ENCODE measurements at places on chromosomes 4 and X.

- DNase-seq: no peak
Observed at GRCh38 chrX:153876112-153876491, 9.9 kb downstream of the L1CAM start.

- peak; percentile 37 for DNase-seq
Observed at GRCh38 chr4:84578540-84579402, 4.2 kb upstream of the CDS1 start.

GRCh38 chr4:7784131-7784870 lies 155.4 kb downstream of the AFAP1 start:
- DNase-seq: no peak

- peak; percentile 34 for DNase-seq
Observed at GRCh38 chr4:76430519-76431388, 4.3 kb upstream of the SHROOM3 start.

- DNase-seq: no peak
Observed at GRCh38 chrX:17917945-17918577, 57.0 kb upstream of the RAI2 start.

GRCh38 chrX:9569876-9570301 lies 105.0 kb downstream of the TBL1X start:
- peak; percentile 88 for DNase-seq

DNA sequence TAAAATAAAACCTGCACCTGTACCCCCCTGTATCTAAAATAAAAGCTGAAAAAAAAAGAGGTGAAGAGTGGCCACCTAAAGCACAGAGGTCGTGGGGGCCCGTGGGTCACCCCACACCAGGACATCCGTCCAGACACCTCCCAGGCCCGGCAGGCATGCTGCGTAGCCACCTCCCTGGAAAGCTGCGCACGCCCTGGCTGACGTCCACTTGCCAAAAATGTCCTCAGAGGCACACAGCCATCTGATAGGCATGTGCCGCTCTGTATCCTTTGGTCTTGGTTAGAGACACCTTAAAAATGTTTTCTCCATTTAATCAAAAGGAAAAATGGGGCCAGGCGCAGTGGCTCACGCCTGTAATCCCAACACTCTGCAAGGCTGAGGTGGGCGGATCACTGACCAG lies 17.7 kb downstream of the FAM53A start:
- no peak for DNase-seq

DNA sequence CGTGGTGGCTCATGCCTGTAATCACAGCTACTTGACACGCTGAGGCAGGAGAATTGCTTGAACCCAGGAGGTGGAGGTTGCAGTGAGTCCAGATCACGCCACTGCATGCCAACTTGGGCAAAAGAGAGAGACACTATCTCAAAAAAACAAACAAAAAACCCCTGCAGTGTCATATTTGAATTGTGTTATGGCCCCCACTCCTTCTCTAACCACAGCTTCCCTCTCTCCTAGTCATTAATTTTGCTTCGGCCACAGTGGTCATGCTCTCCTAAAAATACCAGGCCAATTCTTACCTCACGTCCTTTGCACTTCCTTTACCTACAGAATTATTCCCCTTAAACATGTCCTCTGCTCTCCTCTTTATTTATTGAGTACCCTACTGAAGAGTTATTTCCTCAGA lies 206.1 kb downstream of the PPP3CA start:
- DNase-seq: no peak

DNA sequence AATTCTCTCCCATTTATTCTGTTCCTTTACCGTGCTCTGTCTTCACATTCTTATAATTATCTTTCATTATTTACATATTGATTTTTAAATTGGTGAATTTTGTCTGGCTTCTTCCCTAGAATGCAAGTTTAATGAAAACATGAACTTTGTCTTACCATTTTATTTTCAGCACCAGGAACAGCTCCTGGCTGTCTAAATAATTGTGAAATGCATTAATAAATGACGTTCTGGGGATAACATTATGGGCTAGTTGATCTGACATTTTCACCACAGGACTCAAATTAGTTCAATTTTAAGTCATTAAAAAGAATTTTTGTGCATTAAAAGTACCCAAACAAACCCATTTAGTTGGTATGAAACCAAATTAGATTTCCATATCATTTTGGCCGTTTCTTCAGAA lies 97.5 kb downstream of the KCTD8 start:
- no peak for DNase-seq

- peak; percentile 87 for DNase-seq
Observed at GRCh38 chr4:165592386-165592785, 213.6 kb downstream of the CPE start.

GRCh38 chr4:76589872-76590797 lies 155.1 kb downstream of the SHROOM3 start:
- DNase-seq: peak; percentile 98

DNA sequence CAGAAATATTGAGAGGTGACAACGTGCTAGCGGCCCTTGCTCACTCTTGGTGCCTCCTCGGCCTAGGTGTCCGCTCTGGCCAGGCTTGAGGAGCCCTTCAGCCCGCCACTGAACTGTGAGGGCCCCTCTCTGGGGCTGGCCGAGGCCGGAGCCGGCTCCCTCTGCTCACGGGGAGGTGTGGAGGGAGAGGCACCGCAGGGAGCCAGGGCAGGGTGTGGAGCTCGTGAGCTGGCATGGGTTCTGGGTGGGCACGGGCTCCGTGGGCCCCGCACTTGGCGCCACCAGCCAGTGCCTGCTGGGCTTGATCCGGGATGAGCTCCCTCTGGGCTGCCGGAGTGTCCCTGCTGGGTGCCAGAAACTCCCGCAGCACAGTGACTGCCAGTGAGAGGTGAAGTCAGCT lies 16.0 kb upstream of the VAMP7 start:
- DNase-seq: no peak

DNA sequence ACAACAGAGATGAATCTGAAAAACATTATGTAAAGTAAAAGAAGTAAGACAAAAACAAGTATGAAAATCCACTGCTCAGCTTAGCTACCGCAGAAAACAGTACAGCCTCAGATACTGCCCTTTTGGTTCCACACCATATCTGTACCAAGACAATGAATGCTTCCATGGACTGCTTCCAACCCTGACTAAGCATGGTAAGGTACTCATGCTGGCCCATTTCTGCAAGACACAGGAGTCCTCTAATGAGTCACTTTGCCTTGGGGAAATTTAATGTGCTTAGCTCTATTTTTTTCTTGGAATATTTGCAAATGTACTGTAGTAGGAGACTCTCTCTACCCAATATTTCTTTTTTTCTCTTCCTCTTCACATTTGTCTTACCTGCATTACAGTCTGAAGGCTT lies 931.7 kb upstream of the HS3ST1 start:
- DNase-seq: no peak

- no peak for DNase-seq
Observed at GRCh38 chrX:75276666-75277065, 2.8 kb downstream of the UPRT start.

DNA sequence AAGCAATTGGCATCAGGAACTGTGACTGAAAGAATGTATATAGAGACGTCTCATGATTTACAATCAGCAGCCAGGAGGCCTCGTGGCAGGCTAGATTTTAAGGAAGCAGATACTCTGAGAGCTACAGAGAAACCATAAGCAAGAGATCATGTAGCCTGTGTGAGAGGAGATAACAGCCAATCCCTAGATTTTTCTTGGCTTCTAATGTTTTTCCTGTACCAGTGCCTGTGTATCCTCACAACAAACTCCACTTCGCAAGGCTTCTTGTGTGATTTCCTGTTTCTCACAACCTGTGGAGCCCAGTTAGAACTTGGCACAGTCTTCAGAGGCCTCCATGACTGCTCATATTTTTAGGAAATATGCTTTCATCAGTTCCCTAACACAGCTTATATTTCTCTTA lies 147.9 kb downstream of the PTCHD1 start:
- DNase-seq: no peak

GRCh38 chrX:151801980-151802379 lies 67.4 kb downstream of the CNGA2 start:
- no peak for DNase-seq

DNA sequence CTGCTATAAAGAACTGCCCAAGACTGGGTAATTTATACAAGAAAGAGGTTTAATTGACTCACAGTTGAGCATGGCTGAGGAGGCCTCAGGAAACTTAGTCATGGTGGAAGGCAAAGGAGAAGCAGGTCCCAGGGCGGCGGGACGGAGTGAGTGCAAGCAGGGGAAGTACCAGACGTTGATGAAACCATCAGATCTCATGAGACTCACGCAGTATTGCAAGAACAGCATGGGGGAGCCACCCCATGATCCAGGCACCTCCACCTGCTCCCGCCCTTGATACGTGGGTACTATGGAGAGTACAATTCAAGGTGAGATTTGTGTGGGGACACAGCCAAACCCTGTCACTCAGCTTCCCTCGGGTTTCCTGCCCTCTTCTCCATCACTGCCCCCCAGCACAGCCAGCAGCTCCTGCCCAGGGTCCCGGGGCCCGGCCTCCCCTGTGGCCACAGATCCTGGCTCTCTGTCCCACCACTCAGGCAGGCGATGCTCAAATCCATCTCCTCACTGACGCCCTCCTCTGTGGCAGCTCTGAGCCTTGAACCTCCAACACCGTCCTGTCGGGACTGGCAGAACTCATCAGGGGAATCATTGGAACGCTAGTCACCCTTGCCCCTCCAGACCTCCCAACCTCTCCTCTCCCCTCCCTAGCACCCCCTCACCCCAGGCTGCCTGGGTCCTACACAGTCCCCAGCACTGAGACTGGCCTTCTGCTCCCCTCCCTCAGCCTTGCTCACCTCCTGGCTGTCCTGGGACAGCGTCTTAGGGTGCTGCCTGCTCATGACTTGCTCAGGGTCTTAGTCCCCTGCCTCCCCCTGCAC lies 37.6 kb downstream of the FGFRL1 start:
- no peak for DNase-seq

- no peak for DNase-seq
Observed at GRCh38 chr4:5460106-5460801, 248.1 kb downstream of the EVC2 start.

GRCh38 chr4:167524091-167524490 lies 289.8 kb upstream of the SPOCK3 start:
- DNase-seq: no peak

DNA sequence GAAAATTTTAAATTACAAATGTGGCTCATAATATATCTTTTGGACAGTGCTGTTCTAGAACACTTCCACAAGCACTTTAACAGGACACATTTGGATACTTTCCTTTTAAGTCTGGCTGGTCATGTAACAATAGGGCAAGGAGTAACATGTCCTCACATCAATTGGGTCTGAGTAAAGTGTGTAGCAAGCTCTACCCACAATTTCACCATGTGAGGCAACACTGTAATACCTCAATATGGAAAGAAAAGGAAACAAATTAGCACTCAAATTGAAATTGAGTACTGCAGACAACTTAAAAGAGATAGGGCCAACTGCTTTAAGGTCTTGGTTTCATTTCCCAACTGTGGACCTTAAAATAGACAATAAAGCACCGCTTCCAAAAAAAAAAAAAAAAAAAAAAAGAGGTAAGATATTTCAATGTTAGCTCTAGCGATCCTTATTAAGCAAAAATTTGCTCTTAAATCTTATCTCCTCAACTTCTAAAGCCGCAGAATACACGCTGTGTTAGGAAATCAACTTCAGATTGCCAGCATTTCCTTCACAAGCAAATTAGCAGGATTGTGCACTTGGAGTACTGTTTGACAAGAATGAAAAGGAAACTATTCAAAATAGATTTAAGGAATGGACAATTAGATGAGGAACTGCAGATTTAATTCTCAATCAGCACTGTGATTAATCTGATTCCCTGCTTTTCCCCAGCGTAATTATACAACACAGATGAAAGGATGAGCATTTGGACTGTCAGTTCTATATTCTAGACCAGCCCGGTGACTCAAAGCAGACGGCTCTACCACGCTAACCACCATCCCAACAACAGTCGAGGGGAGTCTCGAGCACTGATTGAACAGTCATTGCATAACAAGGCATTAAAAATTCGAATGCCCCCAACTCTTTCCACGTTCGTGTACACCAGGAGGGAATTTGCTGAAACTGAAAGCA lies 1.6 kb downstream of the CASK start:
- peak; percentile 26 for DNase-seq

- no peak for DNase-seq
Observed at GRCh38 chr4:85391589-85392410, 83.2 kb upstream of the ARHGAP24 start.

DNA sequence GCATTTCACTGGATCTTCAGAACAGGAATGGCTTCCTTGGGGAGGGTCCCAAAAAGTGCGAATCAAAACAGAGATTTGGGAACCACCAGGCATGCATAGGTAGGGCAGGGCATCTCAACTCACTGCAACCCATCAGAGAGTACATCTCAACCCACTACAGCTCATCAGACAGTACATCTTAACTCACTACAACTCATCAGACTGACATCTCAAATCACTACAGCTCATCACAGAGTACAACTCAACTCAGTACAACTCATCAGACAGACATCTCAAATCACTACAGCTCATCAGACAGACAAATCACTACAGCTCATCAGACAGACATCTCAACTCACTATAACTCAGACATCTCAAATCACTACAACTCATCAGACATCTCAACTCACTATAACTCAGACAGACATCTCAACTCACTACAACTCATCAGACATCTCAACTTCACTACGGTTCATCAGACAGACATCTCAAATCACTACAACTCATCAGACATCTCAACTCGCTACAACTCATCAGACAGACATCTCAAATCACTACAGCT lies 47.5 kb upstream of the CLDN34 start:
- DNase-seq: no peak

- no peak for DNase-seq
Observed at GRCh38 chr4:6410068-6410467, 62.3 kb downstream of the PPP2R2C start.

DNA sequence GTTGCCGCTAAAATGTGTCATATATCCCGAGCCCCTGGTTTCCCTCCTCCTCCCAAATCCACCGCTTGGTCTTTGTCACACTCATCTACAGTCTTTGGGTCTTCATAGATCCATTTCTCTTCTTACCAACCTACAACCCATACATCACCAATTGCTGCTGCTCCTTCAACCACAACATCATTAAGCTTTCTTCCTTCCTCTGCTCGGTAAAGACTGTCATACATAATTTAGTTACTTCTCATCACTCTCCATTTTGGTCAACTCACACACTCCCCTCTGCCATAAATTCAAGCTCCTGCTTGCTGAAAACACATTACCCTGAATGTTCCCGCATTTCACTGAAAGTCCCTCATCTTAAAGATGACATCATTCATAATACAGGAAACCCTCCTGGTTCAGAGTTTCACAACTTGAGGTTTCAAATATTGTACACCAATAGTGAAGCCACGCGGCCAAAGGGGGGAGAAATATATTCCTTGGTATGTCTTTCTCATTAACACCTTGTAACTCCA lies 1.7 kb upstream of the DCTD start:
- DNase-seq: no peak

DNA sequence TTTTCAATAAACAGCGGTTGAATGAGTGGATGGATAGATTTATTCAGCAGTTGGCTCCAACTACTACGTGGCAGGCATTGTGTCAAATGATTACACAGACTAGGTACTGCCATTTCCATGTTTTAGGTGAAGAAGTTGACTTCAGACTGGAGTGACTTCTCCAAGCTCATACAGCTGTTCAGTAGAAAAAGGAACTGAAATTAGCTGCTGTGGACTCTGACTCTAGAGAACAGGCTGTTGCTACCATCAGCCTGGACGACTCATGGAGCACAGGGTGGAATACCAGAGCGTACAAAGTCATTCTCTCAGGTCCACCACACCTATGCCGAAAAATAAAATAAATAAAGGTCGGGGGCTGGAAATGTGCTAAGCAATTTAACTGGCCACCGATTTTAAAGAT lies 45.3 kb downstream of the TENM3 start:
- DNase-seq: no peak

GRCh38 chr4:146916479-146917076 lies 29.1 kb downstream of the TTC29 start:
- peak; percentile 15 for DNase-seq

All from astrocyte (in vitro differentiated cells and primary cell).